ENCODE measurements at places on chromosomes 16 and 17.

- no peak for DNase-seq
Observed at GRCh38 chr16:55021595-55022475, 91.2 kb downstream of the IRX5 start.

DNA sequence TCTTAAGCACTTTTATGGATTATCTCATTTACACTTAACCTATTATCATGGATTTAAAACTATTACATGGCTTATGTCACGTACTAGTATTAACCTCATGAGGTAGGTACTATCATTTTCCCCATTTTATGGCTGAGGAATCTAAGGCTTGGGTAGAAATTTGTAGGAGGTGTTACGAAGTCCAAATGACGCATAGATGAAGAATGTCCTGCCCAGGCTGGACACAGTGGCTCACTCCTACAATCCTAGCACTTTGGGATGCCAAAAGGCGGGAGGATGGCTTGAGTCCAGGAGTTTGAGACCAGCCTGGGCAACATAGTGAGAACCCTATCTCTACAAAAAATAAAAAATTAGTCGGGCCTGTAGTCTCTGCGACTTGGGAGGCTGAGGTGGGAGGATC, 4.8 kb upstream of the C1QL1 start:
- no peak for DNase-seq

DNA sequence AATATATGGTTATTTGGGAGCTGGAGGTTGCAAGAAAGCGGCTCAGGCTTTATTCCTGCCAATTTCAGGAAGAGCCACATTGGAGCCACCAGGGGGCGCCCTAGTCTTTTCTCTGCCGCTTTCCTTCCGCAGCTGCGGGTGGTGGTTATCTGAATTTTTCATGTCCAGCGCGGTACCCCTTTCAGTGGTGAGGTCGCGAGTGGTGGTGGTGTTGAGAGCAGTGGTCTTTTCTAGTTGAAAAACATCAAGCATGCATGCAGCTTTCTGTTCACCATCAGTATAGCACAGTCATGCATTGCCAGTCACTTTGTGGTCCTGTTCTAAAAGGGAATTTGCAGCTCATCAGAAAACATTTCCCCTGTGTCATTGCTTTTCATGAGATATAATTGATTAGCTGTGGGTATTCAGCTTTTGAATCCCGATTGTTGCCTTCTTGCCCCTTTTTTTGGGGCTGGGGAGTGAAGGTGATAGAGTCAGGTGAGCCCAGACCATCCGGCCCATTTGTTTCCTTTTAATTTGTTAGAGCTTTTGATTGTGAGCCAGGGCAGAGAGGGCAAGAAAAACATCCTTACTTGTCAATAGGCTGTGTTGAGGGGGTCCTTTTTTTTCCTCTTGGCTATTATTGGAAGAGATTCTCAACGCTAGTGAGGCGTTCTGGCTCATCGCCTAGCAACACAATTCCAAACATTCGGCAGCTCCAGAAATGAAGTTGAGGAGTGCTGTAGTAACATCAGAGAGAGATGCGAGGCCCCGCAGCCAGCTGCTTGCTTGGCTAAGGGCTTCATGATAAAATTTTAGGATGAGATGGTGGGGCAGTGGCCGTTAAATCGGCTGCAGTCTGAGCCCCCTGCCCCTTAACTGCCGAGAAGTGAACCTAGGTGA, 119.0 kb downstream of the SNX29 start:
- peak; percentile 73 for DNase-seq

GRCh38 chr17:57158795-57159194, 73.7 kb downstream of the AKAP1 start:
- DNase-seq = no peak

DNA sequence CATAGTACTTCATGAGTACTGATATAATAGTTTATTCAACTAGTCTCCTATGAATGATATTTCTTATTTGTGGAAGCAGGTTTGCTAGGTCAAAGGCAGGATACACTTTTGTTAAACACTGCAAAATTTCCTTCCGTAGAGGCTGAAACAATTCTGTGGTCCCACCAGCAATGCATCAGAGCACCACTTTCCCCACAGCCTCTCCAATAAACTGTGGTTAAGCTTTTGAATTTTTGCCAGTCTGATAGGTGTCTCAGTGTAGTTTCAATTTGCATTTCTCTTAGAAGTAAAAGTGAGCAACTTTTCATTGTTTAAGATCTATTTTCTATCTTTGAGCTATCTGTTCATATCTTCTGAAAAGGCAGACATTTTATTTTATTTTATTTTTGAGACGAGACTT, 36.4 kb upstream of the CORO6 start:
- DNase-seq = peak; percentile 55

GRCh38 chr16:53504665-53505064, 1.7 kb upstream of the AKTIP start:
- no peak for DNase-seq

GRCh38 chr17:18262111-18262510, 1.6 kb downstream of the MIEF2 start:
- no peak for DNase-seq

- peak; percentile 92 for DNase-seq
Observed at GRCh38 chr16:11051879-11052808, 107.8 kb downstream of the CLEC16A start.

DNA sequence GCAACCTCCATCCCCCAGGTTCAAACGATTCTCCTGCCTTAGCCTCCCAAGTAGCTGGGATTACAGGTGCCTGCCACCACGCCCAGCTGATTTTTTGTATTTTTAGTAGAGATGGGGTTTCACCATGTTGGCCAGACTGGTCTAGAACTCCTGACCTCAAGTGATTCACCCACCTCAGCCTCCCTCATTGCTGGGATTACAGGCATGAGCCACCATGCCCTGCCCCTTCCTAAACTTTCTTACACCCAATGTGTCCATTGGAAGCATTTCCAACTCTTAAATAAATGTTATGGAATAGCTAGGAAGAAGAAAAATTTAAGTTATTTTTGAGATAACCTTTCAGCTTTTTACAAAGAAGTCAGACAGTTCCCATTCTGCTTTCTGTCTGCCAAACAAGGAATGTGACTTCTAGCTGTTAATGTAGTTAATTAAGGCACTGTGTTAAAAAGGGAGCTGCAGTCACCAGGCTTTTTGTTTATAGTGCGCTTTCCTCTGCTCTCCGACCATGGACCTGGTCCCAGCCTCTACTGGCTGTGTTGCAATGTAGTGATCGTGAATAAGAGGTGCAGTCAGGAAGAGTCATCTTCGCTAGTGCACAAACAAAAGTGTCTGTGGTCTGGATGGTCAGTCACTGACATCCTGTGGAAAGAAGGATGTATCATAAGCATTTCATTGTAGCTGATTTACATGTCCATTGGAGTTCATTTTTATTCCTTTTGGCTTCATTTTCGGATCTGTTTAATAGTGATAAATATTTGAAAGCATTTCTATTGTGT, 39.7 kb downstream of the USP10 start:
- no peak for DNase-seq

DNA sequence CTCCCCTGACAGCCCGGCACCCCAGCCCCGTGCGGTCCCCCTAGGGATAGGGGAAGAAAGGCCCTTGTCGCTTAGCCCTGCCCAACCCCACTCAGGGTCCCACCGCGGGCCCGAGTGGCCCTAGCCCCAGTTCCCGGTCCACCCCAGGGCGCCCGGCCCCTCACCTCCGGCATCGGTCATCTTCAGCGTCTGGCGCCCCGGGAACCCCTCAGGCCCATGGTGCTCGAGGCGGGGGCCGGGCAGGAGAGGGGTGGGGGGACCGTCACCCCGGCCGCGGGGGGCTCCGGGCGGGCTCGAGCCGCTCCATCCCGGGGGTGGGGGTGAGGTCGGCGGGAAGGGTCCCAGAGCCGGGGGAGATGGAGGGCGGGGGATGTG, 620 bp downstream of the SAMD14 start:
- DNase-seq = no peak

- no peak for DNase-seq
Observed at GRCh38 chr17:72491102-72491501, 370.3 kb downstream of the SOX9 start.

DNA sequence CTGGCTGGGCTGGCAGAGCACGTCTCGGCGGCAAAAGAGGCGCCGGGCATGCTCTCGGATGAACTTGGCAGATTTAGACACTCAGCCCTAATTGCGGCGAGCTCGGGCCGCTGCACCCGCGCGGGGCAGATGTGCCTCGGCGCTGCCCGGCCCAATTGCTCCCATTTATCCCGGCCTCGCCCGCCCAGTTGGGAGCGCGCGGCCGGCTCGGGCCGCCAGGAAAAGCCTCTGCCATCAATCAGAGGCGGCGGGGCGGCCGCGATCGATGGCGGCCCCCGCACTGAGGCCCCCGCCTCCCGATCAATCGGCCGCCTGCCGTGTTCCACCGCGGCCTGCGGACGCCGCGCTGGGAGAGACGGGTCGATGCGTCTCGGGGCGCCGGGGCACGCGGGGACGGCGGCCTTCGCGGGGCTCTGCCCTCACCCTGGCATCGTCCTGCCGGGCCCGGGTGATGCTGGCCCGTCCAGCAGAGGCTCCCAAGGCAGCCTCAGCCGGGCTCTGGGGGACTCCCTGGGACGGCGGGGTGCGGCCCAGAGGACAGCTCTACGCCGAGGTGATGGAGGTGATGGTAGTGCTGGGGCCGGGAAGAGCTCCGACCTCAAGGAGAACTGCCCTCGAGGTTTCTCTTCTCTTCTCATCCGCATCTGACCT, 200.9 kb upstream of the N4BP1 start:
- DNase-seq = no peak

- no peak for DNase-seq
Observed at GRCh38 chr17:72534265-72534664, 413.4 kb downstream of the SOX9 start.

- DNase-seq = no peak
Observed at GRCh38 chr16:11329071-11329491, 16.2 kb upstream of the RMI2 start.

- no peak for DNase-seq
Observed at GRCh38 chr17:57422574-57423164, 166.3 kb downstream of the MSI2 start.

DNA sequence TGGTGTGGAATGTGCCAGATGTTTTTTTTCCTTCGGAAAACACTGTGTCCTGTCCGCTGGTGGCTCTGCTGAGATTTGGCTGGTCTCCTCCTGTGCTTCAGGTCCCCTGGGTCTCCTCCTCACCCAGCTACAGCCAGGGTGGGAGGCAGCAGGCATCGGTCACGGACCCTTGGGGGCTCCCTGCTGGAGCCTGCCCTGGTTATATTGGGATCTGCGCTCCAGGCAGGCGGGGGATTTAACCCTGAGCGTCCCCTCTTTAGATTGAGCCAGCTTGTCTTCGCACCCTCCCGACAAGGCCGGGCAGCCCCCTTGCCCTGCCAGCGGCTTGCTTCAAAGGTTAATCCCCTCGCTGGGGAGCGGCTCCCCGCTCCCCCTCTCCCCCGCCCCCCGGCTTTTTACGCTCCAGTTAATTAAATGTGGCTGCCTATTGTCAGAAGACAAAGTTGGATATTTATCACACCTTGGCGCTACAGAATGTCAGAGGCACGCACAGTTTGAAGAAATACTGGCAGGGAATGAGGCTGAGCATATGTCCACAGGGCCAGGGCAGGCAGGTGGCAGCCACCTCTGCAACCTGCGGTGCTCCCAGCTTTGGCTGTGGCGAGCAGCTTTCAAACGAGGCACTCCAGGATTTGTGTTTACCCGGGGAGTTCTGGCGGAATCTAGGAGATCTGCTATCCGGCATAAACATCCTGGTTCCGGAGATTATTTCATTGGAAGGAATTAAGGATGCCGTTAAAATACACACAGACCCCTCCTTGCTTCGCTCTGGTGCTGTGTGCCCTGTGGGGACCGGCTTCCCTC, 38.2 kb upstream of the GSE1 start:
- DNase-seq = no peak

- DNase-seq = no peak
Observed at GRCh38 chr17:1639549-1640180, 5.9 kb downstream of the SCARF1 start.

- DNase-seq = peak; percentile 57
Observed at GRCh38 chr17:45160447-45161287, 1.0 kb upstream of the HEXIM2 start.

GRCh38 chr17:1865252-1866037, 35.6 kb downstream of the RPA1 start:
- DNase-seq = peak; percentile 70

DNA sequence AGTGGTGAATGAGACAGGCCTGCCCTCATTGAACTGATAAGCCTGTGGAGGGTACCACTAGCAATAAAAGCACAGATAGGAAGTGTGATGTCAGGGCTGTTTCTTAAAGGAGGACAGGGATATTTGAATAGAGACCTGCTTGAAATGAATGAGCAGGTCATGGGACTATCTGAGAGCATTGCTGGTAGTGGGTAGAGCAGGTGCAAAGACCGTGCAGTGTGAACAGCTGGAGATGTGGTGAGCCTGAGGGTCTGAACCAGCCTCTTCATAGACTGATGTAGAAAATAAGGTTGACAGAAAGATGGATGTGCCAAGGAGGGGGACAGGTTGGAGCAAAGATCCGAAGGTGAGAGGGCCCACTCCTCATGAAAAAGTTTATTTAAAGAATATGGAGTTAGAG, 2.4 kb downstream of the NUP93 start:
- no peak for DNase-seq

GRCh38 chr16:81738783-81739496, 40.2 kb upstream of the PLCG2 start:
- no peak for DNase-seq

DNA sequence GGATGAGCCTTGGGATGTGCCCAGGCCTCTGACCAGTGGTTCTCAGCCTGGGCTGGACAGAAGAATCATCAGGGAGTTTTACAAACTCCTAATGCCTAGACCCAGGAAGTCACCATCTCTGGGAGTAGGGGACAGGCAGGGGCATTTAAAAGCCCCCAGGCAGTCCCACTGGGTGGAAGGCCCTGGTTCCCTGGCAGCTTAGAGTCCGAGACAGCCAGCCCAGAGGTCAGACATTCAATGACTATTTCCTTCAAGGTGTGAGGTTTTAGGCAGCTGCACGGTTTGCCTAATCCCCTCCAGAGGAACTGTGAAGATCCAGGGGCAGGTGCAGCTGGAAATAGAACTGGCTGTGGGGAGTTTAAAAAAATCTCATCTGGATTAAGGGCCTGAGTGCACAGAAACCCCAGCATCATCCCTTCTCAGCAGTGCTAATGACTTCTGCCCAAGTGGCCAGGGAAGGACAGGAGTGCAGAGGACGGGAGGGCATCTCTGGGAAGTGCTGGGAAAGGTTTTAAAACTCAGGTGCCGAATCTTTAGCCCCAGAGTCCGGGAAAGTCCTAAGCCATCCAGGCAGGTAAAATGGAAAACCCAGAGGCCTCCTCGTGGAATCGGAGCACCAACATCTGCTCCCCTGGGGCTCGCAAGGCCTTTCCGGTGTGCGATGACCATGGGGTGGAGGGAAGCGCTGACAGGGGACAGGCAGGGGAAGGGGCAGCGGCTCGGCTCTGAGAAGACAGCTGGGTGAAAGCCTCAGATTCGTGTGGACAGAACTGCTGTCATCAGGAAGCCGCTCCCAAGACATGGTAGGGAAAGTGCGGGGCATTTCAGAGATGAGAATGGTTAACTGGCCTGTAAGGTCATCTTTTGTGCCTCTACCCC, 1.5 kb upstream of the LGALS3BP start:
- no peak for DNase-seq

GRCh38 chr17:17364338-17364667, 61.1 kb downstream of the NT5M start:
- no peak for DNase-seq

- DNase-seq = no peak
Observed at GRCh38 chr17:27495460-27495859, 39.2 kb downstream of the KSR1 start.

Data from activated CD8-positive, alpha-beta T cell treated with anti-CD3 and anti-CD28 coated beads, Interleukin-2, amount 10 ng/mL, durations not matched to agents 7 days and 5 days (primary cell).